ENCODE measurements at places on chromosomes 7 and 10.
A peak's percentile ranks its signal among the peaks of the same experiment; 100 is the strongest.

GRCh38 chr10:110356628-110357245 lies 52.0 kb upstream of the SMNDC1 start:
- DNase-seq: no peak

DNA sequence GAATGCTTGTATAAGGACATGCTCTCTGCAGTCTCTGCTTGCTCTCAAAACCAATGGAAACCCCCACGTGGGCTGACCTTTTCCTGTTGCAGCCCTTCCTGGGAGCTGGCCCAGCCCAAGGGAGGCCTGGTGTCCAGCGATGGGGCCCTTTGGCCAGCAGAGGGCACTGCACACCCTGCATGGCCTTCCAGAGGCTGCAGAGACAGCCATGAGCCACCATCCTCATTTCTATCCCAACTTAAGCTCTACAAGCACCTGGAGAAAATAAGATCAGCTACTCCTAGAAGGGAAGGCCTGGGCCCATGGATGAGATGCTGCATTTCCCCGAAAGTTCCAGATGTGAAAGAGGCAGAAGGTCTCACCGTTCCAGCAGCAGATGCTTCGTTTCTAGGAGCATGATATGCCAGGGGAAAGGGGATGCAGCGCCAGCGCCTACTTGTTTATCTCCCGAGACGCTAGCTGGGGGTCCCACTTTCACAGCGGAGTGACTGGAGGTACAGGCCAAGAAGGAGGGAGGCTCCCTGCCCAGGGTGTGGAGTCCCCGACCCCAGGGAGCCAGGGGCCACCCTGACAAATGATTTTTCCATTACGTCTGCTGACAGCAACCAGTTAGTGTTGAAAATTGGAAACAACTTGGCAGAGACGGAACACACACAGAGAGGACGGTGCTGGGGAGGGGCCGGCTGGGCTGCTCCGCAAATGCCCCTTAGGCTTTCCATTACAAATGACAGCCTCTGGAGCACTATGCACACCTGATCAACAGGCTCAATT lies 106.4 kb downstream of the ZRANB1 start:
- DNase-seq: peak; percentile 75

DNA sequence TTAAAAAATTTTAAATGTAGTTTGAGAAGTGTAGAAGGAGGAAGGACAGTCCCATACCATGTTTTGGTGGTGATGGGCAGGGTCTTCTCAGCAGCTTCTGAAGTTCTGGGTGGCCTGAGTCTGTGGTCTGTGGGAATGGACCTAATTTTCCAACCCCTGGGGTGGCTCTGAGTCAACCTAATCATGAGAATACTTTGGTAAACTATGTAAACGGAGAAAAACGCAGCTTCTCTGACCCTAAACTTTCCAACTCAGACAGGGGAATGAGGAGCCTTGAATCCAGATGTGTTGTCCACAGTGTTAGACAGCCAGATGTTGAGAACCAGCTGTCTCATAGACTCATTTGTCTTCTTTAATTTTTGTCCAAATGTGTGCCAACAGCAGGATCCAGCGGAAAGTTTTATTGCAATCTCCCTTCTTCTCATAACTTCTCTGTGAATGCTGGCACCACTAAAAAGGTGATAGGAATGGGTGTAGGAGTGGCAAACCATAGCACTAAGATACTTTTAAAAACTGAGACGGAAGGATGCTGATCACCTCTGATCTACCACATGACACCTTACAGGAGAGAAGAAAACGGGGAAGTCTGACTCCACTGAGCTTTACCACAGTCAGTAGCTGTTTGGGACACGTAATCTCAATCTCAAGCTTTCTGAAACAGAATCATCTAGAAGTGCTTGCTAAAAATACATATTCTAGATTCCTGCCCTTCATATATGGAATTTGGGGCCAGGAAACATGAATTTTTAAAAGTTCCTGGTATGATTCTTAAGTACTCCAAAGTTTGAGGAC lies 90.5 kb upstream of the PHYHIPL start:
- no peak for DNase-seq

DNA sequence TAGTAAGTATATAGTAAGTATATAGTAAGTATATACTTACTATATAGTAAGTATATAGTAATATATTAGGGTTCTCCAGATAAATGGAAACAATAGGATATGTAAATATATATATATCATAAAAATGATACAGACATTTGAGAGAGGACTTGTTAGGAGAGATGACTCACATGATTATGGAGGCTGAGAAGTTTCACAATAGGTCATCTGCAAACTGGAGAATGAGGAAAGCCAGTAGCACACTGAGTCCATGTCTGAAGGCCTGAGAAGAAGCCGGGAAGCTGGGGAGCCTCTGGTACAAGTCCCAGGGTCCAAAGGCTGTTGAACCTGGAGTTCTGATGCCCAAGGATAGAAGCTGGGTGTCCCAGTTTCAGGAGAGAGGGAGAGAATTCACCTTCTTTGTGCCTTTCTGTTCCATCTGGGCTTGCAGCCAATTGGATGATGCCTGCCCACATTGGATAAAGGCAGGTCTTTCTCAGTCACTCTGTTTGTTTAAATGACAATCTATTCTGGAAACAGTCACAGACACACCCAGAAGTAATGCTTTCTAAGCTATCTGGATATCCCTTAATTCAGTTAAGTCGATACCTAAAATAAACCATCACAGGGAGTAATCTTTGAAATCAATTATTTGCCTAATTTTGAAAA lies 205.5 kb upstream of the CDC14C start:
- no peak for DNase-seq

GRCh38 chr7:151238924-151239836 lies 6.9 kb downstream of the CHPF2 start:
- no peak for DNase-seq

- DNase-seq: no peak
These were observed 598 bp downstream of the JAZF1 start for GRCh38 chr7:28180031-28180363.

DNA sequence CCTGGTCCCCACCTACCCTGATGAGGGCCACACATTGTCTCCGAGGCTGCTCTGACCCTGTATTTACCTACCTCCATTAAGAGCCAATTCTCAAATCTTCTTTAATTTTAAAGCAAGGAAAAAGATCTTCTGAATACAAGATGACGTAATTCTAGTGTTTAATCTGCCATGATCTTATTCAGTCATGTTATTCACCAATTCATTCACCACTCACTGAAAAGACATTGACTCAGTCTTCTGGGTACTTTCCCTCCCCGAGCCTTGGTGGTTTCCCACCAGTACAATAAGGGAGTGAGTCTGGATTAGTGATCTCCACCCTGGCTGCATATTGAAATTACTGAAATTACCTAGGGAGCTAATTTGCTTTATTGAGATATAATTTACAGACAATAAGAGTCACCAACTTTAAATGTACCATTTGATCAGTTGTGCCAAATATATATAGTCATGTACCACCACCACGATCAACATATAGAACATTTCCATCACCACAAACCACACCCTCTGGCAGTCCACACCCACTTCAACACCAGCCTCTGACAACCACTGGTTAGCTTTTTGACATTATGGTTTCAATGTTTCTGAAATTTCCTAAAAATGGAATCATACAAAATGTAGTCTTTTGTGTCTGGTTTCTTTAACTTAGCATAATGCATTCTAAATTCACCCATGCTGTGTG lies 117.5 kb upstream of the UNC5B start:
- DNase-seq: no peak

GRCh38 chr10:73827346-73828089 lies 16.1 kb upstream of the NDST2 start:
- no peak for DNase-seq

GRCh38 chr7:95220328-95220727 lies 104.0 kb downstream of the PON1 start:
- no peak for DNase-seq

DNA sequence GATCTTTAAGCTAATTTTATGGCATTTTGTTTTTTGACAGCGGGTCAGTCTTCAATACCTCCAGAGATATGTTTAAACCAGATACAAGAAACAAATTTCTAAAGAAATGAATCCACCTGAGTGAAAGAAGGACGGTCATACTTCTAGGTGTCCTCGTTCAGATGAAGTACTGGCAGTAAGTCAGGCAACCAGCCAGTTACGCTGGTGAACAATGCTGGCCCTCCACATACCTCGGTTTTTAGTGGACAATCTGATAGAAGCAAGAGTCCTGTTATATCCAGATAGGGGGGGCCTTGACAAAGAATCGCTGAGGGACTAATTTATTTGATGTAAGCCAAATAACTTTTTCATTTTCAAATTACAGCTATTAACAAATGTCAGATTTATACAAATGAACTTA lies 266.4 kb upstream of the KLF14 start:
- DNase-seq: no peak

- no peak for DNase-seq
These were observed 7.6 kb upstream of the ZNF503 start for GRCh38 chr10:75408911-75409885.
